ENCODE measurements at places on chromosomes 2 and 18.

DNA sequence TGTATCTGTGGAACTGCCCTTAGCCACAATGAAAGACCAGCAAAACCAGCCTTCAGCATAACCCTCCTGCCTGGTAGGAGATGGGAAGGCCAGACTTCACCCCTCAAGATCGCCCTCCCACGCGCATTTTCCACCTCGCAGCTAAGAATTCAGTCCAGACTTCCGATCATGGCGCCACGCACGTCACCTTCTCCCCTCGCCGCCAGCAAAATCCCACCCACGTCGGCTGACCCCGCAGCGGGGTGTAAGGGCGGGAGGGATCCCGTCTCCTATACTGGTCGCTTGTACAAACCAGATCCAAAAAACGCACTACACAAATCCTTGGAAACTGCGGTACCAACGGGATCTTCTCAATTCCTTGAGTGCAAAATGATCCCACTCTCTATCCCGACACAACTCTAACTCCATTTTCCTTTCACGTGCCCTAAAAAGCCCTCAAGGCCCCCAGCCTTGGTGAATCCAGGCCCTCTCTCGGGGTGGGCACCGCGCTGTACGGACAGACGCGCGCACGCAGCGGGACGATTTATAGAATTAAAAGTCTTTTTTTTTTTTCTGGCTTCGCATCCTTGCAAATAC is 1.0 kb upstream of the BMPR2 start:
- DNase-seq = no peak
- H3K4me3 ChIP-seq = peak overlapping the region; percentile 96
- H3K27ac ChIP-seq = peak overlapping the region; percentile 73

GRCh38 chr2:20175931-20176330 is 49.0 kb downstream of the SDC1 start:
- H3K4me1 ChIP-seq = no peaks in the 10 kb centered on the region
- no peak for DNase-seq
- H3K27ac ChIP-seq = no peak overlapping the region
- no peak overlapping the region for H3K4me3 ChIP-seq
- H3K27me3 ChIP-seq = no peaks in the 10 kb centered on the region

DNA sequence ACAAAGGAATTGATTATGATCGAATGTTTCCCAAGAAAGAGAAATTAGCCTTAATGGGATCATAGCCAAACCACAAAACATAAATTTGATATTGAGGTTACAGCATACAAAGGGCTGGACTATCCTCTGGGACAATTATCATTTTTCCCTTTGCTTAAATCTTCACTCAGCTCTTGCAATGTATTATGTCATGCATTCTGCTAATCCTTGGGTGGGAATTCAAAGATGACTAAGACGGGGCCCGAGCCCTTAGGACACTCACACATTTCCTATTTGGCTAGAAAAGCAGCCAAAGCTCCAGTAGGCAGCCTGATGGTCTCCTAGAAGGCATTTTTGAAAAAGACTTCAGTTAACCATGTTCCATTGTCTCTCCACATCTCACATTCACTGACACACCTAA is 17.2 kb upstream of the NMI start:
- no peak overlapping the region for H3K4me3 ChIP-seq
- H3K36me3 ChIP-seq = no peaks in the 10 kb centered on the region
- H3K27ac ChIP-seq = no peak overlapping the region
- no peak for DNase-seq
- peaks cover 13% of the 10 kb centered on the region for H3K27me3 ChIP-seq

DNA sequence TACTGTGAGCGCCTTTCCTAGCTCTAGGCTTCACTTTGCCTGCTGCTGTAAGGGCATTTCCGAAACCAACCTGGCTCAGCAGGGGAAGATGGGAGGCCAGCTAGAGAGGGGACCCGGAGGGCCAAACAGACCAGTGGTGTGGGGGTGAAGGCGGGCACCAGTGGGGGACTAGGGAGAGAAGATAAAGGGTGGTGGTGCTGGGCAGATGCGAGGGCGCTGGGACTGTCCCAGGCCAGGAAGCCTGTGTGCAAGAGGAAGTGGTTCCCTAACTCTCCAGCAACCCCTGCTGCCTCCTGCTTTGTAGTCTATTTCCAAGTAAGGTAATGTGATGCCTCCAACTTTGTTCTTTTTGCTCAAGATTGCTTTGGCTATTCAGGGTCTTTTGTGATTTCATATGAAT is 73.1 kb downstream of the DNAH7 start:
- H3K4me3 ChIP-seq = no peak overlapping the region
- DNase-seq = no peak
- H3K4me1 ChIP-seq = peaks cover 2% of the 10 kb centered on the region
- H3K27me3 ChIP-seq = no peaks in the 10 kb centered on the region

DNA sequence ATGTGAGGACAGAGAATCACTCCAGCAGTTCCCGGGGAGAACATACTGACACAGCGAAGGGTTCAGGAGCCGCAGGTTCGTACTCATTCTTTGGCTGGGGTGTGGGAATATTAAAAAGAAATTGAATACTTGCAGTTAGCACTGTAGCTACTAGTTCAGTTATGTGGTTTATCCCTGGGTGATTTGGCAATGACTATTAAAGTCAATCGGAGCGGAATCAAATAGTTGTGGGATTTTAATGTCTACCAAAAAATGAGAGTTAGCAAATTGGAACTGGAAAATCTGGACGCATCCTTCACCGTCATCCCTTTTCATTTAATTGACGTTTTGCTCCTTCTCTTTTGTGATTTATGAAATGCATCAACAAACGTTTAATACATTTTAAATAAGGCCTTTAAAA is 50.8 kb downstream of the GBX2 start:
- DNase-seq = no peak
- H3K36me3 ChIP-seq = no peaks in the 10 kb centered on the region
- no peaks in the 10 kb centered on the region for H3K4me1 ChIP-seq
- no peak overlapping the region for H3K27ac ChIP-seq

- no peaks in the 10 kb centered on the region for H3K27me3 ChIP-seq
- H3K4me1 ChIP-seq = no peaks in the 10 kb centered on the region
- H3K36me3 ChIP-seq = no peaks in the 10 kb centered on the region
- H3K4me3 ChIP-seq = no peak overlapping the region
Measured at GRCh38 chr2:151191001-151191400, 70.7 kb downstream of the RBM43 start.

DNA sequence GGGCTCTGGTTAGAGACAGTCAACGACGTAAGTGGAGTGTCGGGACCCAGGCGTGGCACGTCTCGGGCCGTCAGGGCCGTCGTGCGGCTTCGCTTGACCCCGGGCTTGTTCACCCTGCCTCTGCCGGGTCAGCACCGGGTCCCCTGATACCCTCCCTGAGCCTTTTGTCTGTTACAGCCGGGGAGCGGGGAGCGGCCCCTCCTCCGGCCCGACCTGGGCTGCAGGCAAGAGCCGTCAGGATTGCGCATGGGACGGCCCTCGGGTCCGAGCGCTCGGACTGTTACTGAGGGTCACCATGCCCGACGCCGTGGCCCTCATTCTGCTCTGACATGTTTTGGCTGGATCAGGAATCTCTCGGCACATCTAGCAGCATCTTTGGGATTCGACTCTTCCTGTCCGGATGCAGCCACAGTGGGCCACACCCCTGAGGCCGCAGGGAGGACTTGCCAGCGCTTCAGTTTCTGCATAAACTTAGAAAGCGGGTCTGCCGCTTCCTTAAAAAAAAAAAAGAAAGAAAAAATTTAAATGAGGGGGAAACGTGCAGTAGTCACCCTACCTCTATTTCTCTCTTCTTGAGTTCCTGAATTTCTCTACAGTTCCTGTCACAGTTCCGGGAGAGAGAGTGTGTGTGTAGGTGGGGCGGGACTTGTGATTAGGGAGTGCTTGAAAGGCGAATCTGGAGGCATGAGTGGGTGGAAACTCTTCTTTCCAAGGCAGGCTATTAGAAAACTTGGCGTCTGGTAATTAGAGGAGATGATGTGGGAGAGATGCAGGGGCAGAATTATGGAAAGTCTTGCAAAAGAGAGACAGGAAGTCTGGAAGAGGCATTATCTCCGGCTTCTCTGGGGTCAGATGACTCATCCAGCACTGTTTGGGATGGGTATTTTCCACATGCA is 909 bp downstream of the TMEM87B start:
- peaks cover 3% of the 10 kb centered on the region for H3K27me3 ChIP-seq
- H3K27ac ChIP-seq = peak overlapping the region; percentile 93
- H3K4me3 ChIP-seq = peak overlapping the region; percentile 98
- peaks cover 32% of the 10 kb centered on the region for H3K4me1 ChIP-seq
- peaks cover 25% of the 10 kb centered on the region for H3K36me3 ChIP-seq

DNA sequence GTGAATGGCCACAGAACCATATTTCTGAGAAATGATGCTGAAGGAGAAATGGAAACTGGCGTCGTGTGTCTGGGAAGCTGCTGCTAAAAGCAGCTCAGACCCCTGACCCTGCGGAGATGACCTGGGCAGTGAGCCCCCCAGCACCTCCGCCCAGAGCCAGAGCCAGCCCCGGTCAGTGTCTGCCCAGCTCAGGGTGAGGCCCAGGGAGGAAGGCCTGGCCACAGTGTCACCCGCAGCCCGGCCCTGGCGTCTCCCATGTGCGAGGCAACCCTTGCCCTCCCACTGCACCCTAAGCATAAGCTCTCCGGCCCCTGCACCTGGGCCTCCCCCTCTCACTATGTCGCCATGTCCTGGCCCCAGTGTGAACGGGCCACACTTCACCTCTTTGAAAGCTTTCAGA is 502.8 kb downstream of the EIPR1 start:
- H3K27ac ChIP-seq = no peak overlapping the region
- H3K4me3 ChIP-seq = no peak overlapping the region
- H3K4me1 ChIP-seq = peaks cover 2% of the 10 kb centered on the region
- no peak for DNase-seq
